ENCODE measurements at places on chromosomes 13 and 19. TPM values are rescaled to one million over a fixed set of nuclear protein-coding genes. Genes with fewer than 3 reads are reported as not detected.

The TEAD2 gene
- total RNA-seq, result 42.2 TPM

DNA sequence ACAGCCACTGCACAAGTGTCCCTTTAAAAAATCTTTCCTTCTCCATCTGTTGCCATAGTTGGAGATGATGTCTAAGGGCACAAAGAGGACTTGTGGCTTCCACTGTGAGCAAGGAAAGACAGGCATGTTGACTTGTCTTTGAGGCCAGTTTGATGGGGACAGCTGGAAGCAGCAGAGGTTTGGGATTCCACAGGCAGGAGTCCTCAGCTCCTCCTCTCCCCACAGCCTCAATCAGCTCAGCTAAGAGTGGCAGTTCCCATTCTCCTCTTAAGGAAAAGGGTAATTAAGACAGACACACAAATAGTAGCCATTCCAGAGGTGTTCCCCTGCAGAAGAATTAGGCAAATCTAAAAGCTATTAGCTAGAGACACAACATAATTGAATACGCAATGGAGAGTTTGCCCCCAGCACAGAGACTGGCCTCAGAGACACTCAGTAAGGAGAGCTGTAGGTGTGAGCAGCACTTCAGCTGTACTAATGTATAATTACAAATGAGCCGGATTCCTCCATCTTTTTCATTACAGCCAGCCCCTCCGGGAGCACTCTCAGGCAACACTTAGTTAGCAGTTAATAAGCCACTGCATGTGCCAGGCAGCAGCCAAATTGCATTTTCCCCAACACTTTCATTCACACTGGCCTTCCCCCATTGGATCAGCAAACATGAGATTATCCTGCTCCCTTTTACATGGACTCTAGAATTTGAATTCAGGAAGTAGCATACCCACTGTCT lies 434.0 kb downstream of the FOXO1 start:
- no peak for DNase-seq

- DNase-seq, result no peak
These were observed 106.4 kb downstream of the AKAP11 start for GRCh38 chr13:42378383-42378780.

DNA sequence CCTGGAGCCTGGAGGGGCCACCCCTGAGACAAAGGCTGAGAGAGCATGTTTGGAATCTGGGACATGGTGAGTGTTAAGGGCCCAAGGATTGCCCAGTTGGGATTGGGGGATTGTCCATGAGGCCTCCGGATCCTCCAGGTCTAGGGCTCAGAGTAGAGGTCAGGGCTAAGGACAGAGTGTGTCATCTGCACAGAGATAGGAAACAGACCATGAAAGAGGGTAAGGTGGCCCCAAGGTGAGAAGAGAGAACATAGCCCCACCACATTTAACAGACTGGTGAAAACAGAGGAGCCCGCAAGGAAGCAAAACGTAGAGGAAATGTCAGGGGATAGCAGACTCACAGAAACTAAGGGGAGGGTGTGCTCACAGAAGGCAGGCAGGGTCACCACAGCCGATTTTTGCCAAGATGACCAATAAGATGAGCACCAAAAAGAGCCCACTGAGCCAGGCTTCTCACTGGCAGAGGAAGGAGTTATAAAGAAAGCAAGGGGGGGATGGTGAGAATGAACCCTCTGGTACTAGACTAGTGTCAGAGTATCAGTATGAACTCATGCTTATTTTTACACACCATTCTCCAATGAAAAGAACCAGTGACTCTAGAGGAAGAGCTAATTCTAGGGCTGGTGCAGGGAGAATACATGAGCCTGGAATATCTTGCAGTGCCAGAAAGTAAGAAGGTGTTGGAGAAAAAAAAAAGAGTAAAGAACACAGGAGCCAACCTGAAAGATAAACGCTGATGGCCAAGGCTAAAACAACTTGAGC lies 17.5 kb downstream of the DYRK1B start:
- DNase-seq, result no peak

The FGF22 gene
- total RNA-seq, result 0.20 TPM

The IGFL3 gene
- 2.1 TPM for total RNA-seq

- DNase-seq, result peak; percentile 68
These were observed 7.4 kb downstream of the IFNL1 start for GRCh38 chr19:39303373-39304184.

The BRSK1 gene
- total RNA-seq, result 3.3 TPM

DNA sequence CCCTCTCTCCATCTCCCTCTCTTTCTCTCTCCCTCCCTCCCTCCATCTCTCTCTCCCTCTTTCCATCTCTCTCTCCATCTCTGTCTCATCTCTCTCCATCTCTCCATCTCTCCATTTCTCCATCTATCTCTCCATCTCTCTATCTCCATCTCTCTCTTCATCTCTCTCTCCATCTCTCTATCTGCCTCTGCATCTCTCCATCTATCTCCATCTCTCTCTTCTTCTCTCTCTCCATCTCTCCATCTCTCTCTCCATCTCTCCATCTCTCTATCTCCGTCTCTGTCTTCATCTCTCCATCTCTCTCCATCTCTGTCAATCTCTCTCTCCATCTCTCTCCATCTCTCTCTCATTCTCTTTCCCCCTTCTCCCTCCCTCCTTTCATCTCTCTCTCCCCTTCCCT lies 56.1 kb upstream of the NFIC start:
- no peak for DNase-seq

DNA sequence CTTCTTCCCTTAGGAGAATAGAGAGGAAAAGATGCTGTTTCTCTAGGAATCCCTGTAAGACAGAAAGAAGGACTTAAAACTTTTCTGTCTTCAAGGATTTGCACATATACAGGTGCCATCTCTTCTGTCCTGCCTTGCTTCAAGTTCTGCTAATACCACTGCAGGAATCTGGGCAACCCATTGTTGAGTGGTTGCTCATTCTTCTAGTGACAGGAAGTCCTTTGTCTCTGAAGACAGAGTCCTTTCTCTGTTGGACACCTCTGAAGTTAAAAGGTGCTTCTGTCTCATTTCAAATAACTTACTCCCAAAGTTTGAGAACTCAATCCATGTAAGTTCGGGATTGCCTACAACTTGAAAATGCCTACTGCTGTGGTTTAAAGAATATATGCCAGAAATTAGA lies 114.4 kb upstream of the TMTC4 start:
- no peak for DNase-seq

GRCh38 chr13:30804474-30804873 lies 69.1 kb downstream of the ALOX5AP start:
- no peak for DNase-seq

DNA sequence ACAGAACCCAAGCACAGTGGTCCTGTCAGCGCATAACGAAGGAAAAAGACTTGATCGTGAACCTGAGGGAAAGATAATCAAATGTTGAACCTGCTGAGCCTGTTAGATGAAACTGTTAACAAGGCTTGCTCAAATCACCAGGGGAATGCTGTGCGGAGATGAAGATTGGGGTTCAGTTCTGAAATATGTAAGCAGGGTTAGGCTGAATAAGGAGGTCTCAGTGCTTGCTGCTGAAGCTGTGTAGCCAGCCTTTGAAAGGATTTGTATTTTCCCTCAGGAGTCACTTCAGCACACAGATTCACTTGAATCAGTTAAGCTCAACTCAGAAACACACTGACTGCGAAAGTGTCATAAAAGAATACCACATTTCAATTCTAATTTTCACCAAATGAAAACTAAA lies 793.5 kb downstream of the OLFM4 start:
- DNase-seq, result no peak

The COX7A1 gene
- not detected for total RNA-seq

The LGALS7B gene
- 0.64 TPM for total RNA-seq

The ZNF20 gene
- 4.7 TPM for total RNA-seq

- DNase-seq, result no peak
These were observed 48.9 kb downstream of the MYH14 start for GRCh38 chr19:50252111-50252886.

The ZNF506 gene
- total RNA-seq, result 47.1 TPM

DNA sequence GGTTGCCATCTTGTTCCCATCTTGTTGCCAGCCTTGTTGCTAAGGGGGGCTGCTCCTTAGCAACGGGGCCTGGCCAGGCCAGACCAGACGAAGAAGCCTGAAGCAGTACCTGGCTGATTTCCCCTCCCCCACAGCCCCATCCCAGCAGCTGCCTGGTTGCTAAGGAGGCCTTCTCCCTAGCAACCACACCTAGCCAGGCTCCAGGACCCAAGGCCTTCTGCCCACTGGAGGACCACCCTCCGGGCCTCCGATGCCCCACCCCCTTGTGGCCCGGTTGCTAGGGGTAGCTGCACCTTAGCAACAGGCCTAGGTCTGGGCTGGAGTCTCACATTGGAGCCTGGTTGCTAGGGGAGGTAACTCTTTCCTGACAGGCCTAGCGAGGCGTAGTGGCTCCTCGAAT lies 3.9 kb downstream of the PRRG2 start:
- peak; percentile 16 for DNase-seq

- no peak for DNase-seq
These were observed 1730.2 kb downstream of the OLFM4 start for GRCh38 chr13:54758795-54759194.

The CYP4F8 gene
- total RNA-seq, result not detected

All from hepatocyte (in vitro differentiated cells).